ENCODE measurements at places on chromosomes 5 and 9.

DNA sequence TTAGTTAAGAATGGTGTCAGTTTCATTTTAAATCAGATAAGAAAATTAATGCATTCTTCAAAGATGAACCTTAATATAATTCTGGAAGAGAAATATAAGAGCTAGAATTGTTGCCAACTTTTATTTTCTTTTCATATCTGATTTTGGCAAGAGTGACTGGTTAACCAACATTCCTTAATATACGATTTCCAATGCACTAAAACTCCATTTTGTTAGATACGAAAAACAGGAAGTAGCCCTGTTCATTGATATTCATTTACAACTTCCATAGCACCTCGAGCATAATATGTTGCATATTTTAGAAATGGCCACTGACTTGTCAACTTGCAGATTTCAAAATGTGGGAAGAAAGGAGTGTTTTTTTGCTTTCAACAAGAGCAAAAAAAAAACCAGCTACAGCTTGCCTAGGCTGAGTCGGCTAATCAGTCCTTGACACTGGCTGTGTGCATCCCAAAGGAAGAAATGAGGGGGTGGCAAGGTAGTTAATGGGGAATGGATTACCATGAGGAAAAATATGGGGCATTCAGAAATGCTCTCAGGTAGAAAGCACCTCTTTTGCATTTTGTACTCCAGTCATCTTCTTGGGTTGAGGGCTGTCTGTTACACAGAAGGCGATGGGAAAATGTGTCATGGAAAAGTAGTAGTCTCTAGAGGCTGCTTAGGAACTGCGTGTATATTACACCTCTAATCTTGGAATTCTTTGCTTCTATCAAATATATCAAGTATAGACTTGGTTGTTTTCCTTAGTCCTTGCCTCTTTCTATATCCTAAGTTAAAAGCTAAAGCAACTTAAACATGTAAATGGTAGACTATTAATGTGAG is 3.9 kb downstream of the MAP3K1 start:
- DNase-seq: no peak

GRCh38 chr5:145941096-145941447 is 4.7 kb downstream of the SH3RF2 start:
- no peak for DNase-seq

DNA sequence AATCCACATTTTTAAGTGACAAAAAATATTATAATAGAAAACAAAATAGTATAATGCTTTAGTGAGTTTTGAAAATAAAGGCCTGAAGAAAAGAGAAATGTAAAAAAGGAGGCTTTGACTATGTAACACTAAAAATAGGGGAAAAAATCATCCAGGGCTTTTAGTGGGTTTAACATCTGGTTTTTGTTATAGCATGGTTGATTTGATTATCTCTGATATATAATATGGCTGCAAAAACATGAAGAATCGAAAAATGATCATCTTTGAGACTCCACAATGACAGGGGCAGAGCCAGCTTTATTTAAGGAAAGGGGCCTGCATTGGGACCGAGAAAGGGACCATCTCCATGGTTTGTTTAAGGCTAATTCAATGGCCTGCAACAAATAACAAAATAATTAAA is 393.8 kb downstream of the PLK2 start:
- DNase-seq: no peak

- DNase-seq: no peak
These were observed 24.0 kb downstream of the CHD1 start for GRCh38 chr5:98904780-98905179.

- DNase-seq: peak; percentile 97
These were observed 978 bp upstream of the PBX3 start for GRCh38 chr9:125746017-125746773.

- DNase-seq: peak; percentile 42
These were observed 52.4 kb downstream of the PRRC2B start for GRCh38 chr9:131446276-131446675.

DNA sequence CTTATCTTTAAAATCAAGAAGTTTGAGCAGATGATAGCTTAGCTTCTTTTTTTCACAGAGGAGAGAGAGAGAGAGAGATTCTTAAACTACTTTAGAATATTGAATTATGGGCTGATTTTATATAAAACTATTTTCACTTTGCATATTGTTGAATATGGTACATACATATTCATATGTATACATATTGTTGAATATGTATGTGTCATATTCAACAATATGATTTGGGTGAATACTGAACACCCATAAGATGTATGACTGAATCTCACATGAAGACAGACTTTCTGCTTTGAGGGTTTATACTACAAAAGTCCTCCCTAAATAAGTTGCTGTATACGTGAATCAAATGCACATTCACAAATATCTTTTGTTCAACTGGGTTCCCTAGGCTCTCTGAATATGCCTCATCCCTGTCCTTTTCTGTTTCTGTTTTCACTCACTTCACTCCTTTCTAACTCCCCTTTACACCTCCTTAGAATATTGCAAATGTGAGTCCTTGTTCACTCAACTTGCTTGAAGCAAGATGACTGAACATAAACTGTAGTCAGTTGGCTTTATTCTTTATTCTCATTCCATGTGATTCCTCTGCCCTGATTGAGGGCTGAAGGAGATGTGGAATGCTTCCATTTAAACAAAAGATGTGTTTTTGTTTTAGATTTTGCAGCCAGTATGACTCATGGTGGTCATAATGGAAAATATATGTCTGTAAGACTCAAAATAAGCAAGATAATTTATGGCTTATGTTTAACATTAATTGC is 225.4 kb upstream of the DAB2 start:
- DNase-seq: no peak

DNA sequence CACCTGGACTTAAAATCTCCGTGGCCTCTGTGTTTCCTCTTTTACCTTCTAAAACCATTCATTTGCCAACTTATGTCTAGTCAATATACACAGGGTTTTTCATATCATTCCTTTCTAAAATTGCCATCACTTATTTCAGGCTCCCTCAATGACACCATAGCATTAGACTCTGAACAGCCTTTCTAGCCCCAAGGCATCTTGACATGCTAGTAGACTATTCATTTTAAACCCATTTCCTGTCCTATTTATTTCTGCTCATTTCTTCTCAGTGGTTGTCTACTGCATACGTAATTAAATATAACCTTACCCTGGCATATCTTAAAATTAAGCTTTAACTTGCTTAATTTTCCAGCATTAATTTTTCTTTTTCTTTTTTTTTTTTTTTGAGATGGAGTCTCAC is 83.2 kb downstream of the PHAX start:
- no peak for DNase-seq

DNA sequence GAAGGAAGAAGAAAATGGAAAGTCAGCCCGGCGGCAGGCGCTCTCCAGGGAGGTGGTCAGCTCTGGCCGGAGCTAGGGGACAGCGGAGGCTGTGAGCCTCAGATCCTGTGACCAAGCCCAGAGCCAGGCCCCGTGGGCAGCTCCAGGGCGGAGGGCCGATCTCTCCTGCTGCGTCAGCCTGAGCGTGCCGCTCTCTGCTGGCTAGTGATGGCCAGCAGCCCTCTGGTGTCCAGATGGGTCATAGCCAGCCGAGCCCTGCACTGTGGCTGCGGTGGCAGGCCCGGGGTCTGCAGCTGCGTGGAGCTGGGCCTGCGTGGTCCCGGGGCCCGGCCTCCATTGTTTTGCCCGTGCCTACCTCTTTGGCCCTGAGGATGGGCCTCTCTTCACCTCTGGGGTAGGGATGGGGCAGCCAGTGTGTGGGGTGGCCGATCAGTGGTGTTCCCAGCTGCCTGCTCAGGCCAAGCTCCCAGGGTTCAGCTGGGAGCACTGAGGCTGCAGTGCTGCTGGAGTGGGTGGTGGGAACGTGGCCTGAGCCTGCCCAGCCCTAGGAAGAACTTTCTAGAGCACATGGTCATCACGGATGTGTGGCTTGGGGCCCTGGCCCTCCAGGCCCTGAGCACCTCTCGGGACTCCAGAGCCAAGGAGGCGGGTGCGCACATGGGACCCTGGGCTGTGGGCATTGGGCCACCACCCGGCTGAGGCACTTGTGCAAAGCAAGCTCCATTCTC is 17.1 kb upstream of the NRARP start:
- peak; percentile 50 for DNase-seq

DNA sequence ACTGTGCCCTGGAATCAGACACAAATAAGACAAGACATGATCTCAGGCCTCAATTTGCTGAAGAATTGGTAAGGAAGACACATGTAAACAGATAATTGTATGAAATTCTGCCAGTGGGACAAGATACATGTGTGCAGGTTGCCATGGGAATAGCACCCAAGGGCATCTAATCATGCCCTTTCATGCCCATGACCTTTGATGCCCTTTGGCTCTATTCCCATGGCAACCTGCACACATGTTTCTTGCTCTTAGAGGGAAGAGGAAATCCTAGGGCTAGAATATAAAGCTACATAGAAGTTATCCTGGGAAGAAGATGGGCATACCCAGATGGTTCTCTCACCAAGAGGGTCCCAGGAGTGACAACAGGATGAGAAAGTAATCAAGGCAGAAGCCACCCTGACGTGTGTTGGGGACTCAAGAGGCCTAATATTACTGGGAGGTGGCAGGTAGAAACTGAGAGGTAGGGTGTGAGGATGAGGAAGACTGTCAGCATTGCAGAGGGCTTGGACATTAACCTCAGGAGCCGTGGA is 34.4 kb downstream of the P4HA2 start:
- DNase-seq: no peak

- DNase-seq: no peak
These were observed 288.5 kb upstream of the TUT7 start for GRCh38 chr9:86642721-86643120.

- no peak for DNase-seq
These were observed 130.0 kb upstream of the MAP1B start for GRCh38 chr5:71977311-71977710.

- DNase-seq: no peak
These were observed 80.7 kb upstream of the ADAMTS19 start for GRCh38 chr5:129379406-129379805.

DNA sequence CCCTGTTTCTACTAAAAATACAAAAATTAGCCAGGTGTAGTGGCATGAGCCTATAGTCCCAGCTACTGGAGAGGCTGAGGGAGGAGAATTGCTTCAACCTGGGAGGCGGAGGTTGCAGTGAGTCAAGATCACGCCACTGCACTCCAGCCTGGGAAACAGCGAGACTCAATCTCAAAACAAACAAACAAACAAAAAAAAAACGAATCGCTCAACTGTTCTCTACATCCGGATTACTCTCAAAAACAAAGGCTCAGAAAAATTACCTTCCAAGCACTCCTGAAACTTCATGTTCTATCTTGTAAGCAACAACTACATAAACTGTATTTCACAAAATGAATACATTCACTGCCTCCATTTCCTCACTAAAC is 14.0 kb downstream of the UBAP2 start:
- DNase-seq: no peak

GRCh38 chr5:179125789-179126505 is 65.8 kb downstream of the ZNF354C start:
- DNase-seq: peak; percentile 54

GRCh38 chr5:55636177-55636576 is 75.9 kb downstream of the SLC38A9 start:
- DNase-seq: no peak

Data from activated effector memory CD4-positive, alpha-beta T cell treated with anti-CD3 and anti-CD28 coated beads, Interleukin-2, amount 50 U/mL, for 16 hours (primary cell).